ENCODE measurements at places on chromosomes 11 and 22.

DNA sequence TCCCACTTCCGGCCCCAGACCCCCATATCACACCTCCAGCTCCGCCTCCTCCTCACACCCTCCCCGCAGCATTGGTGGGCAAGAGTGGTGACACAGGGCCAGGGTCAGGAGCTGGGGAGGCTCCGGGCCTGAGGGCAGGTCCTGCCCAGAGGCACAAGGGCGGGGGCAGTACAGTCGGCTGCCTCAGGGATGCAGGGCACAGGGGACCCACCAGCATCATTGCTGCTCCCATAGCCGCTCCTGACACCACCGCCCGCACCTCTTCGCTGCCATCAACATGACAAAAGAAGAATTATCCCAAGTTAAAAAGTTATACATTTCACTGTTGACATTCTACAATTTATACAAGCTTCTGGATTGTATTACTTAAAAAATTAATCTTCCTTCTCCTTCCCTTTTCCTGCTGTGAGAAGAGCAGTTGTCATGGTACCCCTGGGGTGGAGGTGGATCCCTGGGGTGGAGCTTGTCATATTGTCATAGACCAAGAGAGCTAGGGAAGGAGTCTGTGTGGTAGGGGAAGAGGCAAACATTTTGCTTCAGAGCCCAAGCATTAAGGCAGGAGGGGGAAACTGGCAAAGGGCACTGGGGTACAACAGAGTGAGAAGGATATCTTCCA is 4.1 kb downstream of the SBF2 start:
- no peak for DNase-seq

DNA sequence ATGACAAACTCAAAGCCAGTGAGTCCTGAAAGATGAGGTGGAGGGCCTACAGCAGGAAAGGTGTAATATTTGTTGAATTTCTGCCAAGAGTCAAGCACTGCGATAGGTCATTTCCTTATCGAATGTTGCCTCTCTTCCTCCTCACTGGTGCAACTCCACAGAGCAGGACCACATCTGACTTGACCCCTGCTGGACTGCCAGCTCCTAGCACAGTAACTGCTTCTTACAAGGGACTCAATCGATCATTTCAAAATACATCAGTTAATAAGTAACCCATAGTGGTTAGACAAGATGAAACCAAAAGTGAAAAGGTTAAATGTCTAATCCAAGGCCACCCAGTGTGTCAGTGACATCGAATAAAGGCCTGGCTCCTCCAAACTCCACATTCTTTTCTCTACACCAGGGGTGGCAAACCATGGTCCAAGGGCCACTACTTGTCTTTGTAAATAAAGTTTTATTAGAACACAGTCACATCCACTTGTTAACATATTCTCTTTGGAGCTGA is 98.5 kb upstream of the CSNK2A3 start:
- peak; percentile 64 for DNase-seq

- DNase-seq, result no peak
Measured at GRCh38 chr11:83257761-83258168, 28.4 kb downstream of the CCDC90B start.

GRCh38 chr11:32838505-32839274 is 9.0 kb downstream of the PRRG4 start:
- DNase-seq, result no peak

DNA sequence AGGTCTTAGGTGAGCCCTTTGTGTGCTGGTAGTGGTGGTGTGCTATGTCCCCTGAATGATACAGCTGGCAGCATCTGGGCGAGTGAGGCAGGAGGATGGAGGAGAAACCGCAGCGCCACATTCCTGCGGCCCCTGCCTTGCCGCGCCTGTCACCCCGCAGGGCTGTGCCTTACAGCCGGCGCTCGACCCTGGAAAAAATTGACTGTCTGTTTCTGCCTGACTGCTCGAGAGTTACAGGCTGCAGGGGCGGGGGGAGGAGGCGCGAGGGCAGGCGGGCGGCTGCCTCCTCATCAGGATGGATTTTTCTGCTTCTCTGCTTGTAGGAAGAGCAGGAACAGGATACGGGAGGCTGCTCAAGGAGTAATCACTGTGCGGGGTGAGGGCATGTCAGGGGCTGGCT is 443.4 kb downstream of the MIAT start:
- no peak for DNase-seq

GRCh38 chr11:120819437-120820365 is 204.2 kb upstream of the TBCEL start:
- no peak for DNase-seq

- no peak for DNase-seq
Measured at GRCh38 chr11:90192869-90193582, 29.8 kb downstream of the CHORDC1 start.

- DNase-seq, result no peak
Measured at GRCh38 chr11:118928870-118929500, 3.3 kb upstream of the BCL9L start.

DNA sequence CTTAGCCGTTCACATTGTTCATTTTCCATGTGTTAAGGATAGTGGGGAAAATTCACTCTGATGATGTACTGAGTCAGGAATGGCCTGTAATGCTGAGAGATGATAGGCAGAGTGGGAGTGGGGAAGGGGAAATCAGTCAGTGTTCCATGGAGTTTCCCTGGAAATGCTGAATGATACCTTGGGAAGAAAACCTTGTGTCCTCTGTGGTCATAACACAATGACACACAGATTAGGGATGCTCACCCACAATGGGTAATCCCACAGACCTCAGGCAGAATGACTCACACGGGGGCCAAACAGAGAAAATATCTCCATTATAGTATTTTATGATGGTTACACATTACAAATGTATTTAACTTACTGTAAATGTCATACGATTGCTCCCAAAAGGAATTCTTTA is 118.0 kb downstream of the SNX19 start:
- DNase-seq, result no peak

- DNase-seq, result no peak
Measured at GRCh38 chr11:65489035-65489705, 9.7 kb upstream of the MALAT1 start.

DNA sequence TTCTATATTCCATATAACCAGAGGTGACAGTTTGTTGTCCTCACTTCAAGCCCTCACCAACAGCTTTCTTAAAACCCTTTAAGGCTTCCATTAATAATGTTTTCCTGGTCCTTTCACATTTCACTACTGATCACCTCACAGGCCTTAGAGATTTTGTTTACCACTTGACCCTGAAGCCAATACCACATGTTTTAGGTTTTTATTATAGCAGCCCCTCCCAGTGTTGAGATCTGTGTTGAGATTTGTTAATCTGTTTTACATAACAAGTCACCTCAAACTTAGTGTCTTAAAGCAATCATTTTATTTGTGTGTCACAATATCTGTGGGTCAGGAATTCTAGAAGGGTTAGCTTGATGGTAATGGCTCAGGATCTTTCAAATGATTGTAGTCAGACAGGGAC is 49.9 kb downstream of the FAR1 start:
- no peak for DNase-seq

DNA sequence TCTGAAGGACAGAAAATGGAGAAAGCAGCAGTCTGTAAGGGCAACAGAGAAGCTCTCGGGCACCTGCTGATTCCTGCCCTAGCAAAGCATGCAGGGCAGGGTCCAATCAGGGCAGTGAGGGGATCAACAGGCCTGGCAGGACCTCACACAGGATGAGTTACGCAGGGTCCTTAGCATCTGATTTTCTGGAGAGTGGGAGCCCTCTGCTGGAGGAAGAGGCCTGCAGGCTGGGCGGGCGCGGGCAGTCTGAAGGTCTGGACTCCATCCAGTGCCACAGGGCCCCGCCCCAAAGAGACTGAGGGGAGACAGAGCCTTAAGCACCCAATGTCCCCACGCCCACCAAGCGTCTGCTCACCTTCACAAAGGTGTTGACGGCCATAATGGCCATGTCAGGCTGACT is 28.9 kb downstream of the AP1B1 start:
- DNase-seq, result no peak

GRCh38 chr11:71519546-71519945 is 7.5 kb upstream of the KRTAP5-7 start:
- no peak for DNase-seq

GRCh38 chr11:2665526-2666400 is 34.0 kb downstream of the KCNQ1OT1 start:
- DNase-seq, result peak; percentile 14

DNA sequence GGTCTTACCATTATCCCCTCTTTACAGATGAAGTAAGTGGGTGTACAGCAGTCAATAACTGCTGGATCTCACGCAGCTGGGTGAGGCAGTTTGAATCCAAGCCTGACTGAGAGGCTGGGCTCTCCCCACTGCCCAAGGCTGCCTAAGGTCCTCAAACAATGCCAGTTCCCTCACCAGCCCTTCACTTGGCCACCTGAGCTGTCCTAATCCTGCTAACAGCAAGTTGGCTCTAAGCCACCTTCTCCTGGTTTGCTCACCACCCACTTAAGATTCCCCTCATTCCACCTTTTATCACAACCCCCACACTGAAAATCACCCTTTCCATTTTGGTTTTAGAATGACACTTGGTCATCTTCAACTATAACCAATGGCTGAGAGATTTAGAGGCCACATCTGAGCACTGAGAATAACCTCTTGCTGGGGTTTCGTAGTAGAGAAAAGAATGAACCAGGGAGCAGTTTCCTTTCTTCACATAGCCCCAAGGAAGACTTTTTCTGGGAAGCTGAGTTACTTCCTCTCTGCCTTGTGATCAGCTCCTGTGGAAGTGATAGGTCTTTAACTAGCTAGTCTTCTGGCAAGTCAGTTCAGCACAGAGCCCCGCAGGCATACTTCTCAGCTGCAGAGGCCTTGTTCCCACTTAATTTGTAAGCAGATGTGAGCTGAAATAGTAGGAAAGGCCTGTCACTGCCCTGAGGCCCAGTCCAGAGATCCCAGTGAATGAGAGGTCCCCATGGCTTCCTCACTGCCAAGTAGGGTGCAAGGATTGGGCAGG is 57.8 kb upstream of the TTC12 start:
- DNase-seq, result no peak

DNA sequence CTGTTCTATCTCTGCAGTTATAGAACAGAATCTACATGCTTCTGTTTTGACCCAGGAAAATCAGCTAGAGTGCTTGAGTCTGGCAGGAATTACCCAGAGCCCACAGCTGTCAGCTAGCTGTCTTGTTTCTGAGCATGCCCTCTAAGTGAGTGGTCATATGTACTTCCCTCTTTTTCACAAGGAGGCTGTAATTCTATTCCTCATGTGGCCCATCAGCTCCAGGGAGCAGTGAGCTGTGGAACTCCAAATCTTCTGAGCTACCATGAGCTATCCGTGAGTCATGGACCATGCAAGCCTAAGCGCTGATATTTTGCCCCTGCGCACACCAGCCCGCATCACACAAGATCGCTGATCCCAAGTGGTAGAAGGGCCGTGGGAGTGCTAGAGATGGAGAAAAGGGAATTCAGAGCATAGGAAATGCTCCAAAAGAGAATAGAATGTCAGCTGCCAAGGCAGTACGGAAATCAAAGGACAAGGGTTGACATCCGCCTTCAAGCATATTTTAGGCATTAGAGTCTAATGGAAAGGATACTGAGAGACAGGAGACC is 5.4 kb downstream of the FJX1 start:
- no peak for DNase-seq

GRCh38 chr11:118618115-118618990 is 10.9 kb downstream of the PHLDB1 start:
- DNase-seq, result no peak

GRCh38 chr11:79931692-79932091 is 490.9 kb upstream of the TENM4 start:
- DNase-seq, result no peak

GRCh38 chr11:78338138-78338537 is 79.5 kb downstream of the GAB2 start:
- no peak for DNase-seq

DNA sequence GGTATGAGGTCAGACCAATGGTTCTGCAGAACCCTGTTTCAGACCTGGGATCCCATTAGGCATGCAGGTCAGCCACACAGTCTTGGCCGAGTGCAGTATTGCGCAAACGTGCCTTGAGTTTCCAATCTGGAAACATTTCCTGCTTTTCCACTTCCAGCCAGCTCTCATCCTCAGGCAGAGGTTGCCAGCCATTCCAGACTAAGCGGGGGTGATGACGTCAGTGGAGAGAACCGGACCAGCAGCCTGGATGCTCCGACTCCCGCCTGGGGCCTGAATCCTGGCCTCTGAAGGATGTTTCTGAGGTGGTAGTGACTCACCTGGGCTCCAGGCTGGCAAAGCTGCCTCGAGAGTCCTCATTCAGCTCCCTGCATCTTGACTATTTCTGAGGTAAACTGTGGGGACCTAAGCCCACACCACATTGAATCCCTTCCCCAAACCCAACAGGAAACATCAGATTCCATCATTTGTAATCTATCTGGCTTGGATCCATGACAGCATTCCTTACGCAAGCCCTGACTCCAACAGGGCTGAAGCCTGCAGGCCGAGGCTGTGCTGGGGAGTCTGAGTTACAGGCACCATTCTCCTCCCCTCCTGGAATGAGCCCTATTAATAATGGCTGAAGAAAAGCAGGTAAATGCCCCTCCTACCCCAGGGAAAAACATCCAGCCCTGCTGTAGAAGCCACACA is 83.0 kb downstream of the ABTB2 start:
- no peak for DNase-seq

DNA sequence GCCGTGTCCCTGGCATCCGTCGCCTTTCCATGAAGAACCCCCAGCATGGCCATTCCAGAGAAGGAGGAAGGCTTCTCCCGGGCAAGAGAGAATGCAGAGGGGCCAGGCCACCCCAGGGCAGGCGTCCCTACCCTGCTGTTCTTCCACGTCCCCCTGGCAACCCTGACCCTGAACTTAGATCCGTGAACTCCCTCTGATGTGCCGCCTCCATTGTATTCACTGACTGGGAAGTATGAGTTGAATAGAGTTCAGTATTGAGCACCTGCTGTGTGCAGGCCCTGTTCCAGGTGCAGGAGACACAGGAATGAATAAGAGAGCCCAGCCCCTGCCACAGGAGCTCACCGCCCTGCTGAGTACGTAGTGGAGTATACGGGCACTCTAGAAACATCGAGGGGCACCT is 29.1 kb upstream of the RELT start:
- DNase-seq, result no peak

- no peak for DNase-seq
Measured at GRCh38 chr11:120041625-120042024, 96.3 kb downstream of the TRIM29 start.

GRCh38 chr22:20533095-20533878 is 25.9 kb downstream of the MED15 start:
- no peak for DNase-seq

DNA sequence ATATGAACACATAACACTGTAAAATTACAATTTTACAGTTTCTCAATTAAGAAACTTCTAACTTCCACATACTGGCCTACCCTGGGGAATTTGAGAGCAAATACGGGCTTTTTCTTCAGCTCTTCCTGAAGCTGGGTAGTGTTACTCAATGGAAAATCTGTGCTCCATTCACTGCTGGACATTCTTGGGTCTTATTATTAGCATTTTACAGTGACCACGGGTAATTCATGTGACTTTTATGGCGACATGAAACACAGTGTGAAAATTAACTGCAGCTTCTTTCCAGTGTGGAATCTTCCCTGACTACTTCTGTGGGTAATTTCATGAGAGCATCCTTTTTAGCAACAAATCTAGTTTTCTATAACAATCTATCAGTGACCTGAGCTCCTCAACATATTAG is 423.7 kb upstream of the ANO5 start:
- no peak for DNase-seq

DNA sequence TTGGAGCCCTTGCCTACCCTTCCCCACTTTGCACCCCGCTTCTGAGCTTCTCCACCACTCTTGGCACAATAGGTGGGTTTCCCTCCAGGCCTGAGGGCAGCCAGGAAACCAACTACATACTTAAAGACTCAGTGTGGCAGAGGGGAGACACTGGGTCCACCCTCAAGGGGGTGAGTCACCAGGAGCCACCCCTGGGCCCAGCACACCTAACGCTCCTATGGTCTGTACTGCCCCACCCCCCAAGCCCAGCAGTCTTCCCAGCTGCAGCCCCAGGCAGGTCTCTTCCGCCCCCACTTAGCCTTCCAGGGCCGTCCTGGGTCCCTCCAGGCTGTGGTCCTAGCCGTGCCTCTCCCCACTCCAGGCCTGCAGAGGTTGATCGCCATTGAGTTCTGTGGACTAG is 3.2 kb upstream of the TMPRSS13 start:
- DNase-seq, result no peak

Data from GM13976 (cell line).